ENCODE measurements at places on chromosomes 2 and 18.

- DNase-seq, result no peak
These were observed 34.4 kb downstream of the TEX51 start for GRCh38 chr2:126932966-126933710.

- no peak for DNase-seq
These were observed 40.3 kb downstream of the CYB5A start for GRCh38 chr18:74251297-74252038.

DNA sequence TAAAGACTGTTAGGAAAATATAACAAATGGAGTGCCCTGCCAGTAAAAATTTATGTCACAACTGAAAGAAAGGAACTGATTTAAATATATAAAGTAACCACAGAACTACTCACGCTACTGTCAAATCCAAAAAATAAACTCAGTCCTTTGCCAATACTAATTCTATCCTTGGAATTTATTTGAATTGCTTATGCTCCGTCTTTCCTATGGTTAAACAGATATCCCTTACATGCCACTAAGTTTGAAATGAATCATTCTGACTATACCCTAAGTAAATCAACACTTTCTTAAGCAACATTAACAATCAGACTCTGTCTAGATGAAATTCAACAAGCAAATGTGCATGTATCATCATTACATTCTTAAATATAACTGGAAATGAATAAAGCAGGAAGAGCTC lies 9.8 kb downstream of the HNRNPLL start:
- no peak for DNase-seq

- DNase-seq, result no peak
These were observed 79.6 kb downstream of the ADD2 start for GRCh38 chr2:70688427-70688826.

DNA sequence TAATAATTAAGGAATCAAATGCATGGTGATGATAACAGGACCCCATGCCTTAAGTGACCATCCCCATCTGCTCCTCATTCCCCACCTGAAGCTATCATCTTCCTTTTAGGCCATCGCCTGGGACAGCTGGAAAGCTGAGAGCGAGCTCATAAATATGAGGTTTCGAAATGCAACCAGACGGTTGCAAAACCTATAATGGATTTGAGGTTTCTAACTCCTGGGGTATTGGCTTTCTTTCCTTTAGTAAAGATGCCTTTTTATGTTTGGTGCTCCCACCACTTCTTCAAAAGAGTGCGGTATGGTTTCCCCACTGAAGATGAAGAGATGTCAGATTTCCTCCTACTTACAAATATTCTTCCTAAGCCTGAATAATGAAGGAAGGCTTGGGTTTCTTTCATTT lies 1589.5 kb upstream of the PIK3C3 start:
- DNase-seq, result no peak

DNA sequence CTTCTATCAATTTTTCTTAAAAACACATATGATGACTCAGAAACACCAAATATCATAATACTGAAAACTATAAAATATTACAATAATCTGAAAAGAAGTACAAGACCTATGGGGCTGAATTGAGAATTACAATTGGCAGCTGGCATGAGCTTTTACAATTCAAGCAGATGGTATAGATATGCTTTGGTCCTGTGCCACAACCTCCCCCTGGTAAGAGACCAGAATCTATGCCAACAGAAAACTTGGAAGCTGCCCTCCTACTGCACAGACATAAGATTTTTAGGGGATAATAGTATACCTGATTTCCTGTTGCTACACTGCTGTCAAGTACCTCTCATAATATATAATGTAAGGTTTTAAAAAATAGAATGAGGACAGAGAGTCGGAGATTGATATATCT lies 46.8 kb upstream of the CDH7 start:
- DNase-seq, result no peak

DNA sequence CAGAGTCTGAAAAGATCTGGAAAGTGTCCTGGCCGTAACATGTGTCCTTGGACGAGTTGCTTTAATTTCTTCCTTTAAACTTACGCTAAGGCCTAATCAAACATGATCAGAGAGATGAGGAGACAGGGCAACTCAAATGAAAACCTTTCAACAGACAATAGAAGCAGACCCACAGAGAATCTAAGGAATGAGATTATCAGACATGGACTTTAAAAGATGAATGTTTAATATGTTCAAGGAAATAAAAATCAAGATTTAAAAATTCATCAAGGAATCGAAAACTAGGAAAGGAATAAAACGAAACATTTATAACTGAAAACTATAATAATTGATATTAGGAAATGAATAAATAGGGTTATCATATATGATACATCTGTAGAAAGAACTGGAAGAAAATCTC lies 55.1 kb downstream of the RAB31 start:
- DNase-seq, result no peak

DNA sequence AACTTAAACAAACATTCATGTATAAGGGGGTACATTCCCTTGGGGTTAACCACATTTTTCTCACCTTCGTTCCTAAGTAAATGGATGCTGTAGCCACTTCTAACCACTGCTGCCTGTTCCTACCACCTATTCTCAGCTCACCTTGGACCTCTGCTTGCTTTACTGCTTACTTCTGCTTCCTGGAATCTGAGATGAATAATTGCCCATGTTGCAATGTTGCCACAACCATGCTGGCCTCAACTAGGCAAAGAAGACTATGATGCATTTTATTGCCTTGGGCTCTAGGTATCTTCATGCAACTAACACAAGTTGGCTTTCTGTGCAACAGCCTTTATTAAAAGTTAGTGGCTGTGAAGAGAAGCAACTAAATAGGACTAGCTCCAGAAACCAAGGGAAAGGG lies 106.3 kb upstream of the TCF4 start:
- DNase-seq, result no peak

GRCh38 chr2:240501531-240501991 lies 56.2 kb downstream of the ANKMY1 start:
- DNase-seq, result no peak

DNA sequence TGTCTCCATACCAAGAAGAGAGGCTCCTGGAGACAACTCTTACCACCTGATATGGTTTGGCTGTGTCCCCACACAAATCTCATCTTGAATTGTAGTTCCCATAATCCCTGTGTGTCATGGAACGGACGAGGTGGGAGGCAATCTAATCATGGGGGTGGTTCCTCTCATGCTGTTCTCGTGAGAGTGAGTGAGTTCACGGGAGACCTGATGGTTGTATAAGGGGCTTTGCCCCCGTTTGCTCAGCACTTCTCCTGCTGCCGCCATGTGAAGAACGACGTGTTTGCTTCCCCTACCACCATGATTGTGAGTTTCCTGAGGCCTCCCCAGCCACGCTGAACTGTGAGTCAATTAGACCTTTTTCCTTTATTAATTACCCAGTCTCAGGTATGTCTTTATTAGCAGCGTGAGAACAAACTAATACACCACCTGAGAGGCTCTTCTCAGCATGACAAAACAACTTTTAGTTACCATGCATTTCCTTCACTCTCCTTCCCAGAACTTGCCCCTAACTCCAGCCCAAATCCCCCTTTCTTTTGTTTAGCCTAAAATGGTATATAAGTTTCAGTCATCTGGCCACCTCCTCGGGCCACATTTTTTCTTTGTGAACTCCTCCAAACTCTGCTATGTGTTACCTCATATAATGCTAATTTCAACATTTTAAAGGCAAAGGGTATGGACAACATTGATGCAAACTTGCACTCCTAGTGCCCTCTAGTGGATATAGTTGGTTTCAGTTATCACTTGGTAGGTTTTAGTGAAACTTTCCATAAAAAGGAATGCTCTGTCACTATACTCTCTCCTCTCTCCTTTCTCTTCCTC lies 58.6 kb upstream of the SLC25A52 start:
- DNase-seq, result no peak

GRCh38 chr2:109049022-109049421 lies 60.0 kb upstream of the EDAR start:
- DNase-seq, result no peak

DNA sequence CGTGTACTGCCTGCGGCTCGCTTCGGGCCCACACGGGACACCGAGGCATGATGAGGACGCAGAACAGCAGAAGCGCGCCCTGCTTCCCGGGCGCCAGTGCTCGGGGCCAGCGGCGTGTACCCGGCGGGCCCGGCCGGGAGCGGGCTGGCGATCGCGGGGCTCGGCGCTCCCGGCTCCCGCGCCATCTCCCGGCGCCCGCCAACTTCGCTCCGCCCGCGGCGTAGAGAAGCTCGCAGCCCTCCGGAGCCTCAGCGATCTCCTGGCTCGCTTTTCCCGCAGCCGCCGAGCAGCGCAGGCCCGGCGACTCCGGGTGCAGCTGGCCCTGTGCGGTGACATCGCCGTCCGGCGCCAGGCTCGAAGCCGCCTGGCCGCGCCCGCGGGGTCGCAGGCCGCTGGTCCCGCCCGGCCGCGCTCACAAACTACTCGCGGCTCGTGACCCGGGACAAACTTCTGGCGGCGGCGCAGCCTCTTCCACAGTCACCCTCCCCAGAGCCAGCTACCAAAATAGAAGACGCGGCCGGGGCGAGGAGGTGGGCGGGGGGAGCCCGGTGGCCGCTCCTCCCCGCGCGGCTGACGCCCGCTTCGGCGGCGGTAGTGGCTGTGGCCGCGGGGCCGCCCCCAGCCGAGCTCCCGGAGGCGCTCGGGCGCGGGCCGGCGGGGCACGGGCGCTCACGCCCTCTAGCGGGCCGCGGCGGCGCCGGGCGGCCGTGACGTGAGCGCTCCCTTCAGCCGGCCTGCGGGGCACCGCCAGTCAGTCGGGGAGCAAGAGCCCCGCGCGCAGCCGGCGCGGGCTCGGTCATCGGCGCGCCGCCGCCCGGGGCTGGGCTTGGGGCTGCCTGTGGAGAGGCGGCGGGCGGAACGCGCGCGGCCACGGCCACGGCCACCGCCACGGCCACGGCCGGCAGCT lies at the start of gene PTPRM:
Gene PTPRM (plus strand): TSS at position 750 of the 907 bp plus-strand sequence. CDS start 503 bp downstream, outside the sequence.
- DNase-seq, result peak; percentile 68

GRCh38 chr2:188181067-188181838 lies 110.4 kb upstream of the GULP1 start:
- no peak for DNase-seq

DNA sequence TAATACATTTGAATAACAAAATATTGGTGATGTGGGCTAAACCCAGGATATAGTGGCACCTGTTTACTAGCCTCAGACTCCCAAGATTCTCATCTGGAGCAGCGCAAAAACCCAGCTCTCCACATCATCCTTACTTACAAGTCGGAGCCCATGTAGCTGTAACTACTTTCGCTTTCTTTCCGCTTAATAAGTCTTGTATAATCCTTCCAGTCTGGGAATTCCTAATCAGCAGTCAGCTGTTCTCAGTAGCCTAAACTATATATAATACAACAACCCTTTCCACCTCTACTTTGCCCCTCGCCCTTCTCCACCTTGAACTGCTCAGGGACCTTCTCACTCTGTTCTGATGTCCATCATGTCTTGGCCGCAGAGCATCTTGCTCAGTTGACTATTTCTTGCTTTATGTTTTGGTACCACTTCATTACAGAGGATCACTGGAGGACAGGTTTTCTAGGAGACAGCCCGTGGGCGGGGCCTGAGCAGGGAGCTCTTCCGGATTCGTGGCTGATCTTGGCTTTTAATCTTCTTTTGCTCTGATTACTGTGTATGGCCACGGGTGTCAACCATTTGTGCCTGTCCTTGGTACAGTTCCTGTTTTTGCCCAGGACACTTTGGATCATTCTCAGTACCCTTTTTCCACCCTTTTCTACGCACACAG lies 119.9 kb upstream of the SERTAD2 start:
- no peak for DNase-seq

- DNase-seq, result no peak
These were observed 166.4 kb downstream of the TMEM247 start for GRCh38 chr2:46645681-46646162.

DNA sequence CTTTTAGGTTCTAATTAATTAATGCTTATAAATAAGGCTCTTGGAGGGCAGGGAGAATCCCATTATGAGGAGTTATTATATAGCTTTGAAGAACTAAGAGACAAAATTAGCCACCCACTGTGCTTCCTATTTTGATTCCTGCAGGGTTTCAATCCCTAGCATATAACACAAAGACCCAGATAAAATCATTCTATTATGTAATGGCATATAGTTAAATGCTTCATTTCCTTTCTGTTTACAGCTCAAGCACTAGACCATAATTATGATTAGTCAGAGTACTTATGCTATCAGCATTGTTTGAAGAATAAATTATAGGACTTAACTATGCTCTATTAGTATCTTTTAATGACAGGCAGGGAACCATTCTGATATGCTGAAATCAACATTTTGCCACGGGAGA lies 9.1 kb downstream of the GPR155 start:
- DNase-seq, result no peak

GRCh38 chr18:58495634-58496033 lies 133.3 kb downstream of the ALPK2 start:
- no peak for DNase-seq

DNA sequence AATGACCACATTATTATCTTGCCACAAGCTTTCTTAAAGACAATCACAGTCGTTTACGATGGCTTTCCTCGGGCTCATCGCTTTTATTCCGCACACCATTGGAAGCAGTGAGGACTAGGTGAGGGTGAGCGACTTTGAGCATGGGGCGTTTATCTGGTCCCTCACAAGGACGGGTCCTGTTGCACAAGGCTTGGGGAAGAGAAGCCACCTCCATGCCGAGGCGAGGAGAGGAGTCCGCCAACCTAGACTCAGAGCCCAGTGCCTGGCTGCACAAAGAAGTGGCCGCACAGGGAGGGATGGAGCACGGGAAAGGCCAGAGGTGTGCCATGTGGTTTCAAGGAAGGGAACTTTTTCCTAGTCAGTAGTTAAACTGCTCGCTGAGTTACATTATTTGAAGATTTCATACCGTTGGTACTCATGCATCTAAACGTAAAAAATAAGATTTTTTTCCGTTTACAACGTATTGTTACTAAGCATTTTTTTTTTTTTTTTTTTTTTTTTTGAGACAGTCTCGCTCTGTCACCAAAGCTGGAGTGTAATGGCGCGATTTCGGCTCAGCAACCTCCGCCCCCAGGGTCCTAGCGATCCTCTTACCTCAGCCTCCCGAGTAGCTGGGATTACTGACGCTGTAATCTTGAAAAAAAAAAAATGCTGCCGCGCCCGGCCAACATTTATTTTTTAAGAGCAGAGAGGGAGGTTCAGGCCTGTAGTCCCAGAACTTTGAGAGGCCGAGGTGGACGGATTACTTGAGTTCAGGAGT lies 849 bp upstream of the CYP27C1 start:
- DNase-seq, result peak; percentile 9

- no peak for DNase-seq
These were observed 414.9 kb upstream of the SYT4 start for GRCh38 chr18:43692099-43692690.

- DNase-seq, result no peak
These were observed 20.4 kb downstream of the NFATC1 start for GRCh38 chr18:79416022-79416676.

DNA sequence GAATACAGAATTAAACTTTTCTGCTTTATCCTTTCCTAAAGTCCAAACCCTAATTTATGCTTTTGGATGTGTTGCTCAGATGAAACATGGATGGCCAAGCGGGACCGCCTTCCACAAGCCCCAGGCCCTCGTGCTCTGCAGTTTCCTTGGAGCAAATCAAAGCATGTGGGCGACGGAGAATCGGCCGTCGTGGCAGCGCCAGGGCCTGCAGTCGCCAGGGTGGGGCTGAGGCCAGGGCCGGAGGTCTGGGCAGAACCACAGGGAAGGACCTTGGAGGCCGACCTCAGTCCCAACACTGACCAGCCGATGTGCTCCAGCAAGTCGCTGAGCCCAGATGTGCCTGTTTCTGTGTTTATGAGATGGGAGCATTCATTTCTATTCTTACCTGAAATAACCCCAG lies 108.1 kb downstream of the MBP start:
- no peak for DNase-seq

GRCh38 chr2:233980955-233981561 lies 63.9 kb downstream of the TRPM8 start:
- no peak for DNase-seq

GRCh38 chr18:50518787-50519546 lies 40.9 kb upstream of the MAPK4 start:
- no peak for DNase-seq

GRCh38 chr18:67545681-67546080 lies 29.2 kb upstream of the DSEL start:
- no peak for DNase-seq
